Cortex of kidney (tissue), 1 donor: ENCODE measurements at places on chromosomes 3 and 15.

DNA sequence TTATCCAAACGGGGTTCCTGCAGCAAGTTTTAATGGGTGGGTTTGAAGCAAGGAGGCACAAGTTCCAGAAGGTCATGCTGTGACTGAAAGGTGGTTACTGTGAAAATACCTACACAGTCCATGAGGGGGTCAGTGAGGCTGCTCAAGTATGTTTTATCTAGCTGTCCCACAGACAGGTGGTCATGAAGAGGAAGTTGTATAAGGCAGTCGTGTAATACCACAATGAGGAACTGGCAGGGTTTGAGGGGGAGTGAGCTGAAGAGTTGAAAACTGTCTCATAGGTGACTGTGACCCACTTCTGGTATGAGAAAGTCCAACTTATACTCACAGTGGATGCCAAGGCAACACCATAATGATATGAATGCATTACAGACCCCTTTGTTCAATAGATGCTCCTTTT is 856.8 kb downstream of the OTOL1 start:
- DNase-seq = no peak

DNA sequence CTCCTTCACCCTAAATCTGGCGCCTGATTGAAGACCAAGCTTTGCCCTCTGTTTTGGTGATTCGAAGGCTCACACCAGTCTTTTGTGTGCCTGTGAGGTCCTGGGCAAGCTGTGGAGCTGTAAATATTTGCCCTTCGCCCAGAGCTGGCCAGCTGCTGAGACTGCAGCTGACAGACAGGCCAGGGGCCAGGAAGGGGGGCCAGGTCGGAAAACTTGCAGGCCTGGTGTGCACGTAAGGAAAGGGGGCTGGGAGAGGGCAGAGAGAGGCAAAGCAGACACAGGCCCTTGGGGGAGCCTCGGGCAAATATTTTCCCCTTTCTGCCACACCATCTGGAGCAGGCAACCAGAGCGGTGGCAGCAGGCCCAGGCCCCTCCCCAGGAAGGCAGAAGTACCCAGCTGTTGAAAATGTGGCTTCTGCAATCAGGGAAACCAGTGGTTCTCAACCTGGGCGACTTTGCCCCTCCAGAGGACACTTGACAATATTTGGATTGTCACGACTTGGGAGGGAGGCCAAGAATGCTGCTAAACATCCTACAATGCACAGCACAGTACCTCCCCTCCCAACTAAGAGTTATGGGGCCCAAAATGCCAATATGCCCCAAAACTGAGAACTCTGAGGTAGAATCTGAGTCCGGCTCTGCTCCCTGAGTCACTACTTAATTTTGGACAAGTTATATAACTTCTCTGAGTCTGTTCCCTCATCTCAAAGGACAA is 2.5 kb downstream of the PDZRN3 start:
- no peak for DNase-seq

DNA sequence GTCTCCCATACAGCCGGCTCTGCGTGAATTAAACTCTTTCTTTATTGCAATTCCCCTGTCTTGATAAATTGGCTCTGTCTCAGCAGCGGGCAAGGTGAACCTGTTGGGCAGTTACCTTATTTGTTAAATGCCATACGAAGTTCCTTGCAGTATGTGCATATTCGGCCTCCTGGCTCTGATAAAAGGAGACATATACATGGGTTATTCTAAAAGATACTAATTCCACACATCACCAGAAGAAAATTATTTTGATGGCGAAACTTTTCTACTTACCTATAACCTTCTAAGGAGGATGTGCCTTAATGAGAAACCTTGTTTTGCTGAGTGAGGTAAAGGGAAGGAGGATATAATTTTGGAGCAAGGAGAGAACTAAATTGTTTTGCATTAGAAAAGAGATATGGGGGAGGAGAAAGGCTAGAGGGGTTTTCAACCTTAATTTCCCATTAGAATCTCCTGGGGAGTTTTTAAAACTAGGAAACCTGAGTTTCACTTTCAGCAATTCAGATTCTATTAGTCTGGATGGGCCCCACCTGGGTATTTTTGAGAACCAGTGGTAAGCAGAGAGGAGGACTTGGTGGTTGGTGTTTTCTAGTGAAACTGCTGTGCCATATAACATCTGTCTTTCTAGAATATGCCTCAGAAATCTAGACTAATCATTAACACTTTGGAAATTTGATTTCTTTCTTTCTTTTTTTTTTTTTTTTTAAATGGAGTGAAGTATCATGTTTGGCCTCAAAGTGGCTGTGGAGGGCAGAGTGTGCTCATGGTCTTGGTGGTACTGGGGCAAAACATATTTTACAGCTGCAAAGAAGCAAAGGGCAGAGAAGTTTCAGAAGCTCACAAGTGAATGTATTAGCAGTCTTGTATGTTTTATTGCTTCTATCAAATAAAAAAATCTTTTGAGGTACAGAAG is 23.0 kb downstream of the NANOGP8 start:
- no peak for DNase-seq

DNA sequence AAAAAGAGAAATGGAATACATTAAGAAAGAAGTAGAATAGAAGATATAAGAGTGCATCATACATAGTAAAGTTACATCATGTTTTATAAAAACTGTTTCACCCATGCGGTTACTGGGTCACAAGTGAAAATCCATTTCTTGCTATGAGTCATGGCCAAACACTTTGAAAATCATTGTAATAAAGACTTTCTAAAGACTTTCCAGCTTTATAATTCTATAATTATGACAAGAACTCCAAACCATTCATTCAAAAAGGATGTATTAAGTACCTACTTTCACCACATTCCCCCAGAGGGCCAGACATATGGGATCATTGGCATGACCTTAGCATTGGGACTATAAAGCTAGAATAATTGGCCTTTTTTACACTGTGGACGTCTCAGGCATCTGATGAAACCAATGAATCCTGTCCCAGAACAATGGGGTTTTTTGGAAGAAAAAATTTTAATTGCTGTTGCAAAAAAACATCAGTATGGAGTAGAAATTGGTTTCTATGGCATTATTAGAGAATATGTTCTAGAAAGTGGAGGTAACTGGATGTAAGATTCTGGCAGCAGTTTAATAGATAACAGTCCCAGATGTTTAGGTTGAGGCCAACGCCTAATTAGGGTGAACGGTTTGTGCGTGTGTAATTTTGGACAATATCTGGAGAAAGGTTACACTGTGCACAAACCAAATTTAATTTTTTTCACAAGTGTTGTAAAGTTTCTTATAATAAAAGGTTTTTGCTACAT is 3.3 kb upstream of the SKIC8 start:
- DNase-seq = no peak

DNA sequence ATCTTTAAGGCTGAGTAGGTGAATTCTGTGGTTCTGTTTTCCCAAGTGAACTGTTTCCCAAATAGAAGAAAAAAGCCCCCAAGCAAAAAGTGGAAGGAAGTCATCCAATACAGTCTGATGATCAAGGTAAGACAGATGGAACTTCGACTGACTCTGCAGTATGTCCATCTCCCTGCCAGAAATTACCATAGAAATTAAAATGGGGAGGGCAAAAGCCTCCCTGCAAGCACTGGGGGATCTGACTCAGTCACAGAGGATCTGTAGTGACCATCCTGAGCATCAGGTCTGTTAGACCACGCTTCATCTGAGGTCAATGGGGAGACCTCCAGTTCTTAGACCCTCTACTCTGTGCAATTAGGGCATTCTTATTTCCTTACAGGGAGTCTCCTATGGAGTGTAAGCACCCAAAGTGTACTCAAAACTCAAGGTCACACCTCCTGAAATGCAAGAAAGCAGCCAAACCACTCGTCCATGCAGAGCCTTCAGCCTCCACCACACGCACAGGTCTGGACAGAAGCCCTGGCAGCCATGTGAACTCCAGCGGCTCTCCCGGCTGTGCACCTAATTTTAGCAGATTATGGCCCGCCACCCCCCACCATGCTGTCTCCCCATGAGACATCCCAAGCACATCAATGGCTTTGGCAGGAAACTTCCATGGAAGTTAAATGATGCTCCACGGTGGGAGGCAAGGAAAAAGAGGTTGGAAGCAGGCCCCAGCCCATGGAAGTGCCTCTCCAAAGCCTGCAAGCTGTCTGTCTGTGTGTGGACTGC is 348.7 kb downstream of the NTRK3 start:
- no peak for DNase-seq
